ENCODE measurements at places on chromosomes 2 and 18.

DNA sequence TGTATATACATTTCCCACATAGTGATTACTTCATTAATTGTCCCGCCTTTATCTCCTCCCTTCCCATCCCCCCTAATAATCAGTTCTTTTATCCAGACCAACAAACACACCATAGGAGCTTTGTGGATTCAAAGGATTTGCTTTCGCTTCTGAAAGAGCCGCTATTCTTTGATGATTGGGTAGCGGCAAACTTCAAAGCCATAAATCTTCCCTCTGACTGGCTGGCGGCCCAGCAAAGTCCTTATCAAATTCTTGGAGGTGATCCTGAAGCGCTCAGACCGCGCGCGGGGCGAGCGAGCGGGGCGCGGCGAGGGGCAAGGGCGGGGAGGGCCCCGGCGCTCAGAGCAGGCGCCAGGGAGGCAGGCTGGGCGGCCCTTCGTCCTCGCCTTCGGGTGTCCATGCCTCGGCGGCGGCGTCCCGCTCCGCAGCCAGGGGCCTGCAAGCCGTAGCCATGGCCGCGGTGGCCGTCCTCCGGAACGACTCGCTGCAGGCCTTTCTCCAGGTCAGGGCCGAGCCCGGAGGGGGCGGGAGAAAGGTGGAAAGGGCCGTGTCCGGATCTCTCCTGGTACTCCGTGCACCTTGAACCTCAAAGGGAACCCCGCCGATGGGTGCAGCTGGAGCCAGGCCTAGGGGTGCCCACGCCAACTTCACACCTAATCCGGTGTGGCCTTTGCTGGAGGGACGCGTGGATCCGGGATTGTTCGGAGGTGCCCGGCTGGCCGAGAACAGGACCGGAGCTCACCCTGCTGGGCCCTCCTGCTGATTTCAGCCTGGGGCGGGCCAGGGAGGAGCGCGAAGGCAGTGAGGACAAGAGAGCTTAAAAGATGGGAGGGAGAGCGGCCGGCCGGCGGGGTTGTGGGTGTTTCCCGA lies at the start of gene SP5:
TSS of gene SP5 (plus strand) at position 276 of the 870 bp plus-strand sequence. CDS start at position 452, 176 bp downstream.
- DNase-seq: peak; percentile 19

GRCh38 chr2:138030459-138030858 lies 66.2 kb downstream of the HNMT start:
- DNase-seq: no peak

- DNase-seq: no peak
These were observed 469.2 kb upstream of the TNP1 start for GRCh38 chr2:217329023-217329431.

DNA sequence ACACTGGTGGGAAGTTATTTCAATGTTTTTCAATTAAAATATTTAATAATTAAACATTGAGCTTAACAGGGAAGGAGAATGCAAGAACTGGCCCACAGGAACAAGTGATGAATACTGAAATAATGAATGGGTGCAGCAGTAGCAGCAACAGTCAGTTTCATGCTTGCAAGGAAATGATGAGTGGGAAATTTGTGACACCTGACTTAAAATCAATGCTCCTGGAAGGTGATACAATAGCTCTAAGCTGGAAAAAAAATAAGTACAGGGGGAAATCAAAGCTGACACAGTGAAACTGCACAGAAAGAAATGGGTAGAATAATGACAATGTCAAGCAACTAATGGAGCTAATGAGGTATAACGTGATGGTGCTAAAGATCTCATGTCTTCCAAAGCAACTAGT lies 184.5 kb downstream of the IKZF2 start:
- DNase-seq: no peak

DNA sequence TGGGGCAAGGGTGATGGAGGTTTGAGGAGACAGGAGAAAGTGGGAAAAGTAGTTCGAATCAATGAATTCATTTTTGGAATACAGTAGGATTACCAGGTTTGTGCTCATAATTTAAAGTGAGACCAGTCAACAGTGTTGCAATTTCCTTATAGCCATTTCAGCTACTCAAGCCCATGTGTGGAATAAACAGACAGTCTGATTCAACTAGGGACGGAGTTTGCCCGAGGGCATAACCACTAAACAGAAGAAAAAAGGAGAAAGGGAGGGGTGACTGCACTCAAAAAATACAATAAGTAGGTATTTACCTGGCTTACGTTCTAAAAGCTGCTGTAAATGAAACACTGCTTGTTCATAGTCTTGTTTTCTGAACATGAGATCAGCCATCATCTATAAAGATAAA lies 55.2 kb downstream of the TTC21B start:
- no peak for DNase-seq

- peak; percentile 70 for DNase-seq
These were observed 136.1 kb downstream of the ICOS start for GRCh38 chr2:204072443-204073324.

- DNase-seq: no peak
These were observed 77.8 kb upstream of the TMEM200C start for GRCh38 chr18:5973099-5973498.

- DNase-seq: peak; percentile 74
These were observed 358 bp downstream of the USP37 start for GRCh38 chr2:218567797-218568189.

DNA sequence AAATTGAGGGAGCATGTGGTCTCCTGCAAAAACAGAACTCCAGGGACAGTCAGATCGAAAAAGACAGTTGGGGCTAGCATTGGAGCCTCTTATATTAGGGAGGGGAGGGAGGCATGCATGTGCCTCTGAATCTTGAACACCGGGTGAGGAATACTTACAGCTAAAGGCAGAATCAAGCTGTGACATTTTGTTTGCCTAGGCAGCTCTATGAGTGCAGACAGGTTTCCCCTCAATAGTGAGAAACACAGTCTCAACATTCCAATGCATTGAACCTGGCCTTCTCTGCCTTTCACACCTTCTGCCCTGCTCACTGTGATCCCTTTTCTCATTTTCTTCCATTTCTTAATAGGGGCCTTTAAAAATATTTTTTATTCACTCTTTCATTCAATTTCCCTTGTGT lies 140.4 kb downstream of the THSD7B start:
- DNase-seq: no peak

DNA sequence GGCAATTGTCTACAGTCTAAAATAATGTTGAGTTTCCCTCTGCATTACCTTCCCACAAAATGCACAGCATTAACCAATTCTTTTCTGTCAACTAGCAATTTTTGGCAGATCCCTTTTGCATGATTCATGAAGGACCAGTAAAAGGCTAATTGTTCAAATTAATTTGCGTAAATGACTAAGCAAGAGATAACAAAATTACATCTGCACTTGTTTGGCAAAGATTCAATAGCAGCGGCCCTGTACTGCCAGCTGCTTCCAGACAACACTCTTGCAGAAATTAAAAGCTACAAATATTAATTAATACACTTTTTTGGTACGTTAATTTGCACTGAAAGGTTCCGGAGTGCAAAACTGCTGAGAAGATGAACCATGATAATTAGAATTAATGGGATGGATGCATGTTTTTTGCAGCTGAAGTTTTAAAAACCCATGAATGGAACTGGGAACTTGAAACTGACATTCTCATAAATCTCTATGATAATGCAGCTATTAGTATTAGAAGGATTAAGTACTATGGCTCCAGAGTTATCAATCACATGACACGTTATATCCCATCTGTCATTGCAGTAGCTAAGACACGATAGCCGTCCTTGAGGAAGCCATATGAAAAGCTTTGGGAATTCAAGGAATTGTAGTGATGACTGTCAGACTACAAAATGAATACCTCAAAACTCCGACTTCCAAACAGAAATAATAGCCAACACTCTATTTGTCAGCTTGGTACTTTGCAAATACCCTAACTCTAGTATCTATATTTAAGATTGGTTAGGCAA lies 1268.3 kb upstream of the ACVR2A start:
- no peak for DNase-seq

- no peak for DNase-seq
These were observed 296.4 kb downstream of the NDUFA10 start for GRCh38 chr2:239728751-239729150.

GRCh38 chr2:233674995-233675394 lies 3.3 kb downstream of the UGT1A9 start:
- no peak for DNase-seq

- no peak for DNase-seq
These were observed 137.7 kb upstream of the HDAC4 start for GRCh38 chr2:239538357-239539052.

DNA sequence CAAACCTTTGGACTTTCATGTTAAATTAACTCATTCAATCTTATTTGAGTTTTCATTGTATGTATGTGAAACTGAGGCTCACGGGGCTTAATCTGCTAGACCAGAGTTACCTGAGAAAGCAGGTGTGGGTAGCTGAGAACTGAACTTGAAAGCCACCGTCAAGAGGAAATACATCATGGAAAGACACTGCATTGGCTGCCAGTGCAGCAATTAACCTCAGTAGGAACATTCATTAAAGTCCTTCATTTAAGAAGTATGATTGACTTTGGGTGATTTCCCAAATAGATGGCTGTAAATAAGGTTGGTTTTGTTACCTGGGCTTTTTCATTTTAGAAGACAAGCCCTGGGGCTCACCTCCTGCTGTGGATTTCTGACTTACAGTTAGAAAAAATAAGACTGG lies 36.5 kb upstream of the MGAT5 start:
- no peak for DNase-seq

GRCh38 chr2:168241208-168241607 lies 6.2 kb downstream of the STK39 start:
- no peak for DNase-seq

DNA sequence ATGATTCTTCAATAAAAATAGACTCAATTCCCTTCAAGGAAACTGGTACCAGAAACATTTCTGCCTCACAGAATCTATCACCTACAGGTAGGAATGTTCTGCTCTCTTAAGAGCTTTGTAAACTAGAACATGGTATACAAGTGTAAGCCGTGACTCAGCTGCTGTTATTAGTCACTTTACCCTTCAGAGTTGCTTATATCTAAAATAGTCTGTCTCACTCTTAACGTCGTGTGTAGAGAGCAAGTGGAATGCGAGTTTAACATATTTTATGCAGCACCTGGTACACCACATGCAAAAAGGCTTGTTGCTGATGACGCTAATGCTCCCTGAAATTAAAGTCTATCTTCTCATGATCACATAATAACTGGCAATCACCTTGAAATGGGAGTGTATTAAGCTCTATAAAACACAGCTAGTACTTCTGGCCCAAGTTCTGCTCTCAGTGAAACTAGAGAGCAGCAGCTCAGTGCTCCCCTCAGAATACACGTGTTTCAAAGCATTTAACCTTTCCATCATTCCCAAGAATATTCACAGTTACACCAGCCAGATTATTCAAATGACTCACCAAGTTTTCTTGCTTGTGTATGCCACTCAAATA lies 420.0 kb downstream of the ZEB2 start:
- no peak for DNase-seq

DNA sequence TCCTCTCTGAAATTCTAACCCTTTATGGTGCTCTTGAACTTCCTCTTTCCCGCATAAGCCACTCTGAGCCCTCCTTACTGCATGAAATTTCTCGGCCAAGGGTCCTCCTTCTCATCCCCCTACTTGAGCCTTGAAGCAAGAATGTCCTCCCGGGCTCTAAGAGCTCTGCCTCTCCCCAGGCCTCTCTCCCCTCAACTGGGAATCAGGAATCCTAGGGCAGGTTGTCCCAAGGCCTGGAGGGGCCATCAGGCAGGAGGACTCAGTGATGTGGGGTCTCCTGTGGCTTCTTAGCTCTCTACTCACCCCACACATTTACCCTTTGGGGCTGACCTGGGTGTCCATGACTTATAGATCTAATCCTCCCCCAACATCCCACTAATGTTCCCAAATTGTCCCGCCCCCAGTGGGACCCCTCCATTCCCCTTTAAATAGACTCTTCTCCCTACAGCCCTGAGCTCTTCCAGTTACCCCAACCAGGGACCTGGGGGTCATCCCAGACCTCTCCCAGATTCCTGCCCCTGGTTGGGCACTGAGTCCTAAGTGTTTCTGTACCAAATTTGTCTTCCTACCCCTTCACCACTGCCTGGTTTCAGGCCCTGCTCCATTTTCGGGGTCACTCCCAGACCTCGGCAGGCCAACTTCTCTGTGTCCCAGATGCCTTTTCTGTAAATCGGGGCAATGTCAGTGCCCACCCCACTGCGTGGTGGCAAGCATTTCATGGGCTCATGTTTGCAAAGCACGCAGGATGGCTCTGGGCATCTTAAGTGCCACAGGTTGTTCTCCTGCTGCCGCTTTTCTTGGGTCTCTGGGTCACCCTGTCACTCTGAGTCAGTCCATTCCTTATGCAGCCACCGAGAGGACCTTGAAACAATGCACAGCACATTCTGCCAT lies 171.2 kb downstream of the ASB1 start:
- no peak for DNase-seq

GRCh38 chr2:95007822-95008221 lies 17.7 kb upstream of the MAL start:
- no peak for DNase-seq

DNA sequence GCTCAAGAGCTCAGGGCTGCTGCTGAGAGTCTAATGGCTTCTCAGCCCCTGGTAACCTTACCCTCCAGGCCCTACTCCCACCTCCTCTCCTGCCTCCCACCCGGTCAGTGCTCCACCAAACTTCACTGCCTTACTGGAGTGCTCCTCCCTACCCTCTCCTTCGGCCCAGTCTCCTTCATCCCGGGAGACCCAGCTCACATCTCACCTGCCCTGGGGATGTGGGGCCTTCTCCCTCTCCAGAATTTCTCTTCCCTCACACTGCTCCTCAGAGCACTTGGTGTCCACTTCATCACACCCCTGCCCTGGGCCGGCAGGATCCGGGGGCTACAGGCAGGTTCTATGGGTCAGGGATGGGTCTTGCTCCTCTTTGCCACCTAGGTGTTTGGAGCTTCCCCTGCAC lies 21.6 kb downstream of the PTPN18 start:
- no peak for DNase-seq

DNA sequence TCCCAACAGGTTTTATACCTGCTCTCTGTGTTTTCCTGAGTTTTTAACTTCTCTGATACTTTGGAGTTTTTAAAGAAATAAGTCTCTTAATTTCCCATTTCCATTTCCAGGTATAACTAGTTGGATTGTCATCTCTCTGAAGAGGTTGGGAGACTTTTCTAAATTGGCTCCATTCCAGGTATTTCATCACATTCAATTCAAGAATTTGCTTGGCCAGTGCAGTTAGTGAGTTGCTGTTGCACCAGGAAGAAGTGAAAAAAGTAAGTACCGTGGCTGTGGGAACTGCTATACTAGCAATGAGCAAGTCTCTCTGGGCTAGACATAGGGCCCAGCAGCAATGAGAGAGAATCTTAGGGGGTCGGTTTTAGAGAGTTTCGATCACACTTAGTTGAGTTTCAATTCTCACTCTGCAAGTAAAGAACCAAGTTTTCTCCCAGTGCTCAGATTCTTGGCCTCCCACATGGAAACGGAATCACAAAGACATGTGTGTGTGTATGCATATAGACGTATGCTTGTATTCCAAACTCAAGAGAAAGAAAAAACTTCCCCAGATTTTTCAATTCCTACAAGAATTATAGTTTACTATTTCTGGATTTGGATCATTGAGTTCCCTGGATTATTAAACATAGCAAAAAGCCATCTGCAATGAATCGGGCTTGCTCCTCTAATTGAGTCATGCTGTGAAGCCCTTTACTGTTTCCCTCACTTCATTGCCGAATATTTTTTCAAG lies 894.4 kb downstream of the BCL11A start:
- DNase-seq: no peak

GRCh38 chr2:12714391-12715221 lies 2.1 kb upstream of the TRIB2 start:
- no peak for DNase-seq
